CD4-positive, alpha-beta T cell (primary cell): ENCODE measurements at places on chromosomes 13 and 19.
A peak's percentile ranks its signal among the peaks of the same experiment; 100 is the strongest.

GRCh38 chr19:6663236-6664201 is 6.4 kb downstream of the TNFSF14 start:
- no peak for DNase-seq

DNA sequence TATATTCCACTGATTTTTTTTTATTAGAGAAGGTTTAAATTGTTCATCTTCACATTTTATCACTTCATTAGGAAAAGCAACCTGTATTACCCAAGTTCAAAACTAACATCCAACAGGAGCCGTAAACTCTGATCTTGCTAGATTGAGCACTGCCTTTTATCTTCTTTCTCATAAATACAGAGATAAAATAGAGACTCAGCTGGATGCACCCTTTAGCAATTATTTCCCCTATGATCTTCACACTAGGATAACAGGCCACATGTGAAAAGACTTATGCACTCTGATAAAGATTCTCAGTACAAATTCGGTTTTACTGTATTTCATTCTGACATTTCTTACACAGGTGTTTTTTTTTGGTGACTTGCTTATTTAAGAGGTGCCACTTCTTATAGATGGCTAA is 2438.2 kb upstream of the PCDH20 start:
- no peak for DNase-seq

DNA sequence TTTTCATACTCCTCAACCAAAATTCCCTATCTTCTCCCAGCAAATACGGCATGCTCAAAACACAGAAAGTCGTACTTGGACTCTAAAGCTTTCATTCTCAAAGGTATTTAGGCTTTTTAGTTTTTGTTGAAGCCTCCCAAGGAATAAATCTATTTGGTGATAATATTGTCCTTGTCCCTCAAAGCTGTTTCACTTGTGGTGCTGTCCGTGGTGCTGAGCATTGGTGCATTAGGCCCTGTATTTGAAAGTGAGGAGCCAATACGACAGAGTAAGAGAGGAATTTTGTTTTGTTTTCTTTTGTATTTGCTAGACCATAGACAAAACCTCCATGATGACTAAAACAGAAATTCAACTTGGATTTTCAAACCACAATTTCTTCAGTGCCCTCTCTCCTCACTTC is 3.2 kb upstream of the LGALS13 start:
- no peak for DNase-seq

- no peak for DNase-seq
Observed at GRCh38 chr13:77180011-77180410, 146.9 kb downstream of the MYCBP2 start.

DNA sequence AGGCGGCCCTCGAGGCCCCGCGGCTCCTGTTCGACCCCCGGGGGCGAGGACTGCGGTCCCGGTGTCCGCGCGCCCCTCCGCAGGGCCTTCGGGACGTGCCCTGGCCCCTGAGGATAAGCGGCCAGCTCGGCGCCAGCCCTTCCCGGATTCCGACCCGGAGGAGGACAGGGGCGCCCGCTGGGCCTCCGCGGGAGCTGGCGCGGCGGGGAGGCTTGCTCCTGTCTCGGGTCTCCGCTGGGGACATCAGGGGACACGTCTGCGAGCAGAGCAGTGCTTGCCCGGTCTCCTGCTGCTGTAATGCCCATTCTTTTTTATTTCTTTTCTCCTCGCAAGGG is 829 bp downstream of the B3GLCT start:
- DNase-seq = peak; percentile 24

GRCh38 chr13:24215732-24216131 is 55.2 kb downstream of the SPATA13 start:
- DNase-seq = no peak

- no peak for DNase-seq
Observed at GRCh38 chr13:33740134-33740538, 77.8 kb upstream of the RFC3 start.

GRCh38 chr13:95289020-95289444 is 12.2 kb downstream of the ABCC4 start:
- no peak for DNase-seq
